ENCODE measurements at places on chromosomes 12 and 14.

- DNase-seq, result no peak
Observed at GRCh38 chr14:24298892-24299254, 707 bp downstream of the DHRS1 start.

GRCh38 chr14:104339829-104340228 is 201.4 kb downstream of the KIF26A start:
- DNase-seq, result no peak

DNA sequence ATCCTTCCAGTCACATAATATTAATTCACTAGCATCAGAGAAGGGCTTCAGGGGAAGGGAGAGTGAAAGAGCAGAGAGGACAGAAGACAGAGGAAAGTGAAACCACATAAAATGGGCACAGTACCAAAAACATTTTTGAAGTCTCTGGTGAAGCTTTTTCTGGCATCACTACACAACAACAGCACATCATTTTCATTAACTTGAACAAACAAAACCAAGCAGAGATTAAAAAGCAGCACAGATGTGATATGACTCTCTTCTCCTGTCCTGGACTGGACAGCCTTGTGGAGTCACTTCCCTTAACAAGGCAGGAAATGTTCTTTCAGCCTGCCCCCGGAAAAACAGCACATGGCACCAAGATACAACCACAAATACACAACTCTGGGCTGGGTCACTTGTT is 112.0 kb downstream of the TSPAN8 start:
- DNase-seq, result no peak

DNA sequence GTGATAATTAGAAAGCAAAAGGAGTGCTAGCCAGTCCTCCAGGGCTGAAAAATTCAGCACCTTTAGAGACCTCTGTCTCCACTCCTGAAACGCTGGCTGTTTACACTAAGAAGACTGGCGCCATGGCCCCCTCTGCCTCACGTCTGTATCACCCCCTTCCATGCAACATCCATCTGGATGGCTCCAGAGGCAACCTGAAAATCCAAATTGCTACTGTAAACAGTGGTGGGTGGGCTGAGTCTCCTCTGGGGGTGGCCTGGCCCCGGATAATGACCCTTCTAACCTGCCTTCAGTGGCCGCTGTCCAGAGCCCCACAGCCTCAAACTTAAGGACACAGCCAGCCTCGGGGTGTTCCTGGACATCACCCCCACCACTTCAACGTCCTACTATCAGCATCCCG is 1.4 kb downstream of the PRKD1 start:
- no peak for DNase-seq

DNA sequence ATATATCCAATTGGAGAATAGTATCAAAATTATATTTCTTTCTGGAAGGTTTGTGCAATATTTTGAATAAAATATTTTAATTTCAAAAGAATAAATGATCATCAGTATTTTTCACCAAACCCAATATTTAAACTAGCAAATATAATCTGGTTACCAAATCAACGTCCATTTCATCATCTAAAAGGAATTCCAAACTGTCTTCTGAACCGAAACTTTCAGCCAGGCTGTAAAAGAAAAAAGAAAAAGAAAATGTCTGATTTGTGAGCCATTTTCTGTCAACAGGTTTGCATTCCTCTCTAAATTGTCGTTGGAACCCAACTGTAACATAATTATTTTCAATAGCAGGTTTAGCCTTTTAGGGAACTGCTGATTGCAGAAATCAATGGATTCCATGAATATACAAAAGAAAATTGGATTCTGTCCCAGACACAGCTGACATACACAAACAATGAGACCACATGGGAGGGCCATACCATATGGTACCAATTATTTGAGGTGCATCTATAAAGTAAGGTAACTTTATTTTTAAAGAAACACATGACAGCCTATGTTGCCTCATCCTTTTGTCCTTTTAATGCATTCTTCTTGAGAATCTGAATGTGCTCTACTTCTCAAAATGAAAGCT is 22.7 kb downstream of the SNRPF start:
- no peak for DNase-seq

- DNase-seq, result no peak
Observed at GRCh38 chr12:8912914-8913313, 1.4 kb upstream of the PHC1 start.

DNA sequence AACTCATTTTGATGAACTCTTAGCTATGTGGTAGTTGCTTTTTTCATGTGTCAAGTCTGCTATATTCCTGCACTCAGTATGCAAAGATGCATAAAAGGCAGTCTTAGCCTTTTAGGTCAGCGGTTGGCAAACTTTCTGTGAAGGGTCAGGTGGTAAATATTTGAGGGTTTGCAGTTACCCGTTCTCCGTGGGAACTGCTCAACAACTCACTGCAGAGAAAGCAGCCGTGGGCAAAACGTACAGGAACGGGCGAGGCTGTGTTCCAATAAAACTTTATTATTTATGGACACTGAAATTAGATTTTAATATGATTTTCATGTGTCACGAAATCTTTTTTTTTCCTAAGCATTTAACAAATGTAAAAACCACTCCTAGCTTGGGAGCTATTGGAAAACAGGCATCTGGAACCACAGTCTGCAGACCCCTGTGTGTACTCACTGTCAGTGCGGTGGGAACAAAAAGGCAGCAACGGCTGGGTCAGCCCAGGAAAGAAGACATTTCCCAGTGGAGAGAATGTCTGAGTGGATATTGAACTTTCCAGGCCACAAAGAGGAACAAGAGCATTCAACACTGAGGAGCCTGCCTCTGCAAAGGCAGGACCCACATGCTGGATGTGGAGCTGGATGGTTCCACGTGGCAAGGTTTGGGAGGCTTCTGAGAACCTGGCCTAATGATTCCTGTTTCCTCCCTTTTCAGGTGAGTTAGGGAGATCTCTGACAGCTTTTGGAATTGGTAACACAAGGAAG is 3.5 kb upstream of the ACACB start:
- DNase-seq, result peak; percentile 25

- no peak for DNase-seq
Observed at GRCh38 chr12:25264114-25264513, 13.4 kb upstream of the KRAS start.

- no peak for DNase-seq
Observed at GRCh38 chr12:5593086-5593485, 161.2 kb downstream of the NTF3 start.

DNA sequence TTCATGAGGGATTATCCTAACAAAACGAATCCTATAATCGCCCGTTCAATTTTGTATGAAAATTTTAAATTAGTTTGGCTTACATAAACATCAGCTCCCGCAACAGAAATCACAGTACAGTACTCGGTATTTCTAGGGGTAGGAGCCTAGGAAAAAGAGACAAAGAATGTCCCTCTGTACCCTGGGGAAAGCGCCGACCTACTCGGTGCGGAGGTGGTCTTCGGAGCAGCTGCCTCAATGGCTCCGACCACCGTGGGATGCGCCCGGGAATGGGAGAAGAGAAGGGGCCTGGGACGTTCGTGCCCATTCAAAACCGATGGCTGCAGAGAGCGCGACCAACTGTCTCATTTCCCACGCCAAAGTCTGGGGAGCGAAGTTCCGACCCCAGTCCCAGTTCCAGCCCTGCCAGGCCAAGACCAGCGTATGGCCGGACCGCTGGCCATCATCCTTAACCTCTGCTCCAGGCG is 618 bp downstream of the GNPNAT1 start:
- DNase-seq, result no peak

GRCh38 chr14:58887931-58888330 is 250.2 kb downstream of the DACT1 start:
- no peak for DNase-seq

- DNase-seq, result no peak
Observed at GRCh38 chr14:83734431-83734830, 1795.5 kb upstream of the FLRT2 start.

DNA sequence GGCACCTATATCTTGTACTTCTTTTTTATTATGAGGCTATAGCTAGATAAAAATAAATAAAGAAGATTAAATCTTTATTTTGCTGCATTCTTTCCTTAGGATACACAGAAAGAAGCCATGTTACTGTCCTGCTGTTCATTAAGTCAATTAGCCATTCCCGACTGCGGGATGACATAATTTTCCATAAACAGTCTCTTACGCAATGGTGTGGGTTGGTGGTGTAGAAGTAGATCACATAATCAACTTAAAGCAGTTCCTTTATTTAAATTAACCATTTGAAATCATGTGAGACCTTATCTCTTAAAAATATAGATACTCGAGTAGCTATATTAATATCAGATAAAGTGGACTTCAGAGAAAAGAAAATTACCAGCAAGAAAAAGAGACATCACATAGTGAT is 40.2 kb downstream of the TAOK3 start:
- peak; percentile 90 for DNase-seq

DNA sequence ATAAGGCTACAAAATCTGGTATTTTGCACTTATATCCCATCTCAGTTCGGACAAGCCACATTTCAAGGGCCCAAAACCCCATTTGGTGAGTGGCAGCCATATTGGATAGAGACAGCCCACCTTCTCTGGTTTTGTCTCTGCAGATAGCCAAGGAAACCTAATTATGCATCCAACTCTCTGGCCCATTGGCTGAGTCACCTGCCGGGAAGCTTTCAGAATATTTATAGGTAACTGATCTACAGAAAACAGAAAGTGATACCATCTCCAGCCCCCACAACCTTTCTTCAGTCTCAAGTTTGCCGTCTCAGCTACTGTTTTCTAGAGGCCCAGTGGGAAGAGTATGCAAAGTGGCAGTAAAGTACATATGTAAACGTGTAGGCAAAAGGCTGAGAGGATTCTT is 33.7 kb upstream of the PPP1CC start:
- no peak for DNase-seq

GRCh38 chr12:62123721-62124203 is 136.4 kb upstream of the USP15 start:
- peak; percentile 52 for DNase-seq

GRCh38 chr14:99736603-99737371 is 52.7 kb downstream of the CYP46A1 start:
- DNase-seq, result no peak

DNA sequence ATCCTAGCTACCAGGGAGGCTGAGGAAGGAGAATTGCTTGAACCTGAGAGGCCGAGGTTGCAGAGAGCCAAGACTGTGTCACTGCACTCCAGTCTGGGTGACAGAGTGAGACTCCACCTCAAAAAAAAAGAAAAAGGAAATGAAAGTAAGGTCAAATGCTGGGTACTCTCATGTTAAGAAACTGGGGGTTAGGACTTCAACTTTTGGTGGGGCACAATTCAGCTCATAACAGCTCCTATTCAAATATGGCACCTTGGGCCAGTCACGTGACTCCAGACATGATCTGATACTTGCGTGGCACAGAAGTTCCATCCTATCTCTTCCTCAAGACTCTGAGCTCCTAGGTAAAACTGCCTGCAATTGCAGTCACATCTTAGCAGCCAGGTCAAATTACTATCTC is 142.7 kb downstream of the EGLN3 start:
- DNase-seq, result no peak

DNA sequence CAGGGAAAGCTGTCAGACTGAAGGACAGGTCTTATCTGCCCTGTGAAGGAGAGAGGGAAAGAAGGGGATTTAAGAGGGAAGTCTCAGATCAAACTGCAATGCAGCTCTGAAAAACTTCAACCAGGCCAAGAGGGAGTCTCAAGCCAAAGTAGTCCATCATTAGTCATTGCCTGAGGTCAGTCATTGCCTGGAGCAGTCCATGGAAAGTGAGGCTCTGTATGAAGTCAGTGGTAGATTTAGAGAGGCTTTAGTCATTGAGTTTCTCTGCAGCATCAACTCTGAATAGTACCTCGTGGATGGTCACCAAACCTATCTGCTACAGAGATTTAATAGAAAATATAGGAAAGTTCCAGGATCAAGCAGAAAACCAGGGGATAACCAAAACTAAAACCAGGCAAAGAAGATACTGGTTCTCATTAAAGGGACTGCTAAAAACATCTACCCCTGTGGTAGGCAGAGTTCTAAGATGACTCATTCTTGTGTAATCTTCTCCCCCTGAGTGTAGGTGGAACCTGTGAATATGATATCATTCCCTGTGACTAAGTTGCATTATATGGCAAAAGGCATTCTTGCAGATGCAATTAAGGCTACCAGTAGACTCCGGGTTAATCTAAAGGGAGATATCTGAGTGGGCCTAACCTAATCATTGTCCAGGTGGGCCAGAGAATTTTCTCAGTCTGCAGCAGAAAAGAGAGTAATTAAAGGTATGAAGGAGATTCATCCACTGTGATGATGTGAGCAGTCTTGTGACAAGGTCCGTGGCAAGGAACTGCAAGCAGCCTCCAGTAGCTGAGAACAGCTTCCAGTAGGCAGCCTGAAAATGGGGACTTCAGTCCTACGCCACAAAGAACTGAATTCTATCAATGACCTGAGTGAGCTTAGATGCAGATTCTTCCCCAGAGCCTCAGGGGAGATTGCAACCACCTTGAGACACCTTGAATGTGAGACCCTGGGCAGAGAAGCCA is 123.1 kb downstream of the GALC start:
- DNase-seq, result peak; percentile 39

GRCh38 chr12:94333396-94333795 is 126.3 kb downstream of the CEP83 start:
- DNase-seq, result no peak

DNA sequence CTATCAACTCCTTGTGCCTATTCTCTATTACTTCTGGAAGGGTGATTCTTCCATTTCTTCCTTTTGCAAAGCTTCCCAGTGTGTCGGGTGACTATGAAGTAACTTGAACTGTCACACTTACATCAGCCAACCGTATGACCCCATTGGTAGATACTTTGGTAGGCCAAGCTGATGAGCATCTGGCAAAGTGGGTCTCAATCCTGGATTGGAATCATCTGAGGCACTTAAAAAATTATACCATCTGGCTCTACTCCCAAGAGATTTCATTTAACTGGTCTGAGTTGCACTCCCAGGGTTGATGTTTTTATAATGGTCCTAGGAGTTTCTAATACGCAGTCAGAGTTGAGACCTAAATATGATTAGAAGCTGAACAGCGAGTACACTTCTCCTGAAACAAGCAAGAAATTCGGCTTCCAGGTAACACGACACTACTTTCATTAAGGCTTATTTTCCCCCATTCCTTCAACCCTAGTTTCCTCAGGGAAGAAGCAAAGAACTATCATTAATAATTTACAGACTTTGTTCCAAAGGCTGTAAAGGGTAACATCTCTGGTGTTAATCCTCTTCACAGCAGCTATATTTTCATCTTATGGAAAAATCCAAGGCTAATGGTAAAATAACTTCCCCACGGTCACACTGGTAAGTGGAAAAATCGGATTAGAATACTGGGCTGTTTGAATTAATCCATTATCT is 76.8 kb downstream of the PDE6H start:
- no peak for DNase-seq

Data from inflammatory macrophage (primary cell).